ENCODE measurements at places on chromosomes 2 and 18. TPM values are rescaled to one million over a fixed set of nuclear protein-coding genes. Genes with fewer than 3 reads are reported as not detected.

DNA sequence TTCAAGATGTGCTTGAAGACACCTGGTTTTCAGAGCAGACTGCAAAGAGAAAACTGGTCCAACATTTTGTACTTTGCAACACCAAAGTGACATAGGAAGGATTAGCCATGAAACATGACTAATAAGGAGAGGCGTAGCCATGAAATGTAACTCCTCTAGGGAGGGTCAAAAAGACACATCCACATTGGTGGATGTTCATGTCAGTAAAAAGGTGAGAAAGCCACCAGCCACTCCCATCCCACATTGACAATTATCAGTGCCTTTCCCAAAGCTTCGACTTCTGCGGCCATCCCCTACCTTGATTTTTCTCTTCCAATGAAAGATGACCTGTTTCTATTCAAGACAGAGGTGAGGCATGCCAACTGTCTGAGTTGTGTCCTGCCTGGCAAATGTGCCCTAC, 223.2 kb downstream of the ALK start:
- no peak overlapping the region for H3K4me3 ChIP-seq
- H3K36me3 ChIP-seq = no peaks in the 10 kb centered on the region
- DNase-seq = no peak
- H3K27ac ChIP-seq = no peak overlapping the region

DNA sequence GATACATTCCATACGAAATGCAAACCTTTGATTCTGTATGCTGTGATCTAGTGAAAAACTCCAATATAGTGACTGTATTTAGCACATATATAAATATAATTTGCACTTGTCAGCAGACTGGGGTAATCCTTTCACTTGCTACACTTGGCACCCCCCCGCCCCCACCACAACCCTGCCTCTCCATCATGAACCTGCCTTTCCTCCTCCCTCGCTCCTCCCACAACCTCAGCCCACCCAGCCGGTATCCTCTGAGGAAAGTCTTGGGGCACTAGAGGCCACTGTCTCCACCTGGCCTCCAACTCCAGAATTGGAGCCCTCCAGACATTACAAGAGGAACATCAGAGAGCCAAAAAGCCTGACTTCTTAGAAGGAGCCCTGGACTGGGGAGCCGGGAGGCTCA, 196.3 kb downstream of the LOXHD1 start:
- no peak for DNase-seq
- no peaks in the 10 kb centered on the region for H3K4me1 ChIP-seq
- H3K4me3 ChIP-seq = no peak overlapping the region
- H3K27me3 ChIP-seq = no peaks in the 10 kb centered on the region
- no peak overlapping the region for H3K27ac ChIP-seq

- no peak overlapping the region for H3K27ac ChIP-seq
- no peaks in the 10 kb centered on the region for H3K36me3 ChIP-seq
- no peak for DNase-seq
These were observed 7.6 kb downstream of the NMUR1 start for GRCh38 chr2:231522418-231523180.

The MAB21L4 gene
- not detected for total RNA-seq

The FBLN7 gene
- 0.79 TPM for total RNA-seq

The RTKN gene
- 11.1 TPM for total RNA-seq

DNA sequence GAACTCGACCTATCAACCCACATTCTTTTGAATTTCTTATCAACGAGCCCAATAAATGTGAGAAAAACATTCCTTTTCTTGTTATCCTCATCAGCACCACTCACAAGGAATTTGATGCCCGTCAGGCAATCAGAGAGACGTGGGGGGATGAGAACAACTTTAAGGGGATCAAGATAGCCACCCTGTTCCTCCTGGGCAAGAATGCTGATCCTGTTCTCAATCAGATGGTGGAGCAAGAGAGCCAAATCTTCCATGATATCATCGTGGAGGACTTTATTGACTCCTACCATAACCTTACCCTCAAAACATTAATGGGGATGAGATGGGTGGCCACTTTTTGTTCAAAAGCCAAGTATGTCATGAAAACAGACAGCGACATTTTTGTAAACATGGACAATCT, 378.2 kb downstream of the STK39 start:
- no peaks in the 10 kb centered on the region for H3K36me3 ChIP-seq
- no peaks in the 10 kb centered on the region for H3K27me3 ChIP-seq
- no peaks in the 10 kb centered on the region for H3K4me1 ChIP-seq
- H3K27ac ChIP-seq = no peak overlapping the region

DNA sequence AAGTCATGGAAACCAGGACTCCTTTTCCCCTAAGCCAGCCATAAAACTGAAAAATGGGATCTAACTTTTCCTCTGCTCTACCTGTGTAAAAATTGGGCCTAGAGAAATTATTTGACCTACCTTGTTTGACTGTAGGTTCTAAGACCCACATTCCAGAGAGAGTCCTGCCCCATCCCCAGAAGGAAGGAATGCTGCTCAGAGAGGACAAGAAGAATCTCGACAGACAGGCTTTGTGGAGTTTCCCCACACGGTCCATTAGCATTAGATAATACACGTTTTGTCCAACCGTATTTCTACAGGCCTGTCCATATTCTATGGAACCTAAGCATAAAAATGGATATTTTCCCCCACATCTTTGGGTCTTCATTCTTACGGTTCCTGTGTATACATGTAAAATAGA, 403.3 kb downstream of the METTL4 start:
- H3K27me3 ChIP-seq = no peaks in the 10 kb centered on the region
- no peaks in the 10 kb centered on the region for H3K4me1 ChIP-seq
- H3K27ac ChIP-seq = no peak overlapping the region
- H3K4me3 ChIP-seq = no peak overlapping the region
- H3K36me3 ChIP-seq = no peaks in the 10 kb centered on the region
- DNase-seq = no peak

The SERPINB11 gene
- 2.0 TPM for total RNA-seq

- H3K4me1 ChIP-seq = no peaks in the 10 kb centered on the region
- H3K4me3 ChIP-seq = no peak overlapping the region
- no peak overlapping the region for H3K27ac ChIP-seq
- no peaks in the 10 kb centered on the region for H3K36me3 ChIP-seq
These were observed 6.7 kb upstream of the LRRC30 start for GRCh38 chr18:7224198-7224597.

GRCh38 chr2:54073796-54074195, 41.6 kb upstream of the ACYP2 start:
- DNase-seq = no peak
- H3K36me3 ChIP-seq = no peaks in the 10 kb centered on the region
- no peak overlapping the region for H3K4me3 ChIP-seq
- H3K27ac ChIP-seq = no peak overlapping the region
- H3K27me3 ChIP-seq = no peaks in the 10 kb centered on the region

The HTR2B gene
- 0.16 TPM for total RNA-seq

Measured in testis (tissue), 5 donors.